ENCODE measurements at places on chromosomes 3 and 15.
A peak's percentile ranks its signal among the peaks of the same experiment; 100 is the strongest.

DNA sequence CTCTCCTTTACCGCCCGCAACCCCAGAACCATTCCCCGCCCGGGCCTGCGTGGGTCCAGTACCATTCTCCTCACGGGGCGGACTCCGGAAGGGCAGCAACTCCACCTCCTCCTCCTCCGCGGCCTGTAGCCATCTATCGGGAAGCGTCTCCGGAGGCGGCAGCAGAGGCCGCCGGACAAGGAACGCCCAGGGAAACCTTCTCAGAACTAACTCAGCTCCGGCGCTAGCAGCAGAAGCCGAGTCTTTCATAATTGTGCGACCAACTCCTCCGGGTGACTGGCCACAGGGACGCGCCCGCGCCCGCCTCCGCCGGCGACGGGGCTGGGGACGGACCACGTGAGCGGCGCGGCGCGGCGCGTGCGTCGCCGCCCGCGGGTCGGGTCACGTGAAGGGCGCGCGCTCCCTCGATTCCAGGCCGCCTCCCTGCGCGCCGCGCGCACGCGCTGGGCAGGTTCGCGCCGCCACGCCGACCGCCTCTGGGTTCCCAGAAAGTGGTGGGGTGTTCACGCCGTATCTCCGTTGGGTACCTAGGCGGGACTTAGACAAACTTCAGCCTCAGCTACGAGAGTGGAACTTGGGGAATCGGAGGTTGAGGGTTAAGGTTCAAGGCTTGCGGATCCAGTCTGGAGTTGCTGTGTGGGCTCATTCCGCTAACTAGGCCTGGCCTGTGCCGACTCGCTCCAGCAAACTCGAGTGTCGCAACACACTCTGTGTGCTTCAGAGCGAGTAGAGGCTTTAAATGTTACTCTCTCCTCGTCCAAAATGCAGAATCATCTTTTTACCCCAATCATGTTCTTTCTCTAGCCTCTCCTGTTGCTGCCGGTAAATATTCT lies at the start of gene TRPM7:
Gene TRPM7, minus strand, starts transcription at position 329 of the 833 bp plus-strand sequence. Its CDS starts 264 bp downstream, at position 65.
- DNase-seq, result peak; percentile 71

DNA sequence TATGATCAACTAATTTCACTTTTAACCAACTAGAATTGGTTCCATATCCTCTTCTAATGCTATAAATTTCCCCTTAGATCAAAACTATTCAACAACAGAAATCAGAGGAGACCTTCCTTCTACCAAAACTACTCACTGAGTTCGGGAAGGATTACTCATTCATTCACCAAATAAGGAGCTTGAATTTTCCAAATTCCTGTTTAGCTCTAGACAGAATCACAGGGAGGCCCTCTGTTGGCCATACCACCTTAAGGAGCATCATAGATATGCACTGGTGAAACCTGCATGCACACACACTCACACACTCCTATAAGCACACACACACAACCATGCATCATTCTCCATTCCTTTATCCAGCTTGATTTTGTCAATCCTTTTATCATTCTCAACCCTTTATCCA lies 49.0 kb downstream of the SUCLG2 start:
- no peak for DNase-seq

- DNase-seq, result no peak
Observed at GRCh38 chr3:17830788-17831187, 88.4 kb upstream of the TBC1D5 start.

DNA sequence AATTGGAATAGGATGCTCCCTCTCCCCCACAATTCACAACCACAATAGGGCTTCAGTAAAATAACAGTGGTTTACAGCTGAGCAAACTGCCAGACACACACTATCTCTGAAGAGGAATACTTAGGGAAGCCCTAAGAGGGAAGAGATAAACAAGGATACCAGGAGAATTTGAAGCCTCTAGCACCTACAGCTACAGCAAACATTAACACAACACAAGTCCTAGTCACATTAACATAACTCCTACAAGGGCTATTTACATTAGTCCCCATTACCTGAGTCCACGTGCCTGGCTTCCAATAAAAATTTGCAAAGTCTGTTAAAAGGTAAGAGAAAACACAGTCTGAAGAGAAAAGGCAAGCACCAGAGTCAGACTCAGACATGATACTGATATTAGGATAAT lies 346.9 kb upstream of the CDIN1 start:
- no peak for DNase-seq

DNA sequence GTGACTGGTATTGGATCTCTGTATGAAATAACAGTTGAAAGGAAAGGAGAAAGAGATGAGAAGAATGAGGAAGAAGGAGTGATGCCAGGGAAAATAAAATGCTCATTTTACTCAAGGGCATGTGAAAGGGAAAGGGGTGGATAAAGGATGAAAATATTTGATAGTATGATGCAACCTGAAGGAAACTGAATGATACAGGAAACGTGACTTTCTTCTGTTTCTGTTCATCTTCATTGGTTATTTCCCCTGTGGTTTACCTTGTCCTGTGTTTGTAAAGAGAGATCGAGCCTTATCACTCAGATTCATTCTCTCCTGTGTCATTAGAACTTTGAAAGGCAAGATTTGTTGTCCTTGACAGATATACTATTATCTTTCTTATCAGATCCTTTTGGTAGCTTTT lies 243.6 kb upstream of the SLITRK3 start:
- no peak for DNase-seq

GRCh38 chr3:50347187-50347813 lies 1.8 kb upstream of the ZMYND10 start:
- DNase-seq, result peak; percentile 52

DNA sequence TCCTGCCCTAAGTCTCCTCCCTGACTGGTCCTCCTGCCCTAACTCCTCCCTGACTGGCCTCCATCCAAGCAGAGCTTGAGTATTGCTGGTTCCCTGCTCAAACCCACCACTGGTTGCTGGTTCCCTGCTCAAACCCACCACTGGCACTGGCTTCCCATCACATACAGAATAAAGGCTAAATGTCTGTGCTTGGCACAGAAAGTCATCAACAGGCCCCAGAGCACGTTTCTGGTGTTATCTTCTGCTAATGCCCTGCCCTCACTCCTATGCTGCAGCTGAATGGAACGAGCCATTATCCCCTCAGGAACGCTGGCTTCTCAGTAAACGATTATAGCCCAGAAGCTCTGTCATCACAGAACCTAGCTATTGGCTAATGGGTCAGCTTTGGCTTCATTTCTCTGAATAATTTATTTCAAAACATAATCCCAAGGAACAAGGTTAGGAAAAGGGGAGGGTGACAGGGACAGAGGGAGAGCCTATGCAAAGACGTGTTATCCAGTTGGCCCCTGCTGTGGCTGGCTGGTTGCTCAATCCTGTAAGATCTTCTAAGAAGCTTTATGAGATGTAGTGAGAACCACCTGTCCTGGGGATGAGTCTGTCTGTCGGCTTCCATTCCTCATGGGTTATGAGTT lies 6.3 kb upstream of the MUC20 start:
- no peak for DNase-seq

GRCh38 chr3:32175607-32176197 lies 62.8 kb upstream of the CMTM8 start:
- no peak for DNase-seq

DNA sequence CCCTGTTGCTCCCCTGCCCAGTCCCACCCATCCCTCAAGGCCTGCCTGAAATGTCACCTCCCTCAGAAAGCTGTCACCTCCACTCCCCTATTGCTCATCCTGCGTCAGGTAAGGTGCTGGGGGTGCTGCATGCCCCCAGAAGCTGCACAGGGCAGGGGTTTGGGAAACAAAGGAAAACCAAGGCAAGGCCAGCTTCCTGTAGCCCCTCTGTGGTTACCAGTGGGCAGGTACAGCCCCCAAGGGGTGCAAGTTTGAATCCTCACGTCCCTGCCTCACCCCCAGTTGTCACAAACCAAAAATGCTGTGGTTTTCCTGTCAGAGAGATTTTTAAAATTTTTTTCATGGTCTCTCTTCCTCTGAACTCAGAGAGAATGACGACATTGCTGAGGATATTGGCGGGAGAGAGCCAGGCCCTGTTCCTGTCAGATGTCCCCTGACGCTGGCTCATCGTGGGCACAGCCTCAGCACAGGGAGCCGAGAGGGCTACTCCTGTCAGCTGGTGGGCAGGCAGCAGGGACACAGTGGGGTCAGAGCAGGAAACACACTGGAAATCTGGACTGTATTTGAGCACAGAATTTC lies 27.0 kb downstream of the PSTPIP1 start:
- DNase-seq, result no peak

- DNase-seq, result no peak
Observed at GRCh38 chr3:195135917-195136316, 135.0 kb downstream of the XXYLT1 start.

DNA sequence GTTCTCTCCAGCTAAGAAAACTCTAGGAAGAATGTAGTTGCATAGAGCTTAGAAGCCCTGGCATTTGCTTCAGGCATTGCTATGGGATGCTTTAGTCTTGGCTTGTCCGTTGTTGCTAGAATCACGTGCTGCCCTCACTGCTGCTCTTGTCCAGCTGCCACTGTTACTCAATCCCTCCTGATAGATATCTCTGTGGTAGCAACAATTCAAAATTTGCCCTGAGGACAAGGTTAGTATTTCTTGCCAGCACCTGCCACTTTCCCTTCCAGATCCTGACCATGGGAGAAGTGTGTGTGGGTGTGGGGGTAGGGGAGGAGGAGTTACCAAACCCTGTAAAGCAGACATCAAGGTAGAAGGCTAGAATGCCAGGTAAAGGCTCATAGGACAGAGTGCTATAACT lies 113.8 kb downstream of the PPM1L start:
- DNase-seq, result no peak

DNA sequence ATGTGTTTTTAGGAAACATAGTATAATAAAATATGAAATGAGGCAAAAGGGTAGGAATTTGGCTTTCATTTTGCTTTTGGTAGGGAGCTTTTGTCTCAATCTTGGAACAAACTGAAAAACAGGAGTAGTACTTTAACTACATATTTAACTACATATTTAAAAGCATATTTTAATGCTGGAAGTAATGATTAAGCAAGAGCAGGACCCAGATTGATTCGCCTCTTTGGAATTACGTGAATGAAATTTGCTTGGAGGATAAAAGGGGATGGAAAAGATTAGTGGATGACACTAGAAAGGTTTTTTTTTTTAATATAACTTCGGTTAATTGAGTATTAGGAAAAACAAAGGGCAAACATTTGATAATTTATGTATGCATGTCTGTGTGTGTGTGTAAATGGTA lies 11.2 kb upstream of the TMEM212 start:
- DNase-seq, result no peak

GRCh38 chr3:105365391-105366325 lies 1.1 kb upstream of the ALCAM start:
- DNase-seq, result no peak

DNA sequence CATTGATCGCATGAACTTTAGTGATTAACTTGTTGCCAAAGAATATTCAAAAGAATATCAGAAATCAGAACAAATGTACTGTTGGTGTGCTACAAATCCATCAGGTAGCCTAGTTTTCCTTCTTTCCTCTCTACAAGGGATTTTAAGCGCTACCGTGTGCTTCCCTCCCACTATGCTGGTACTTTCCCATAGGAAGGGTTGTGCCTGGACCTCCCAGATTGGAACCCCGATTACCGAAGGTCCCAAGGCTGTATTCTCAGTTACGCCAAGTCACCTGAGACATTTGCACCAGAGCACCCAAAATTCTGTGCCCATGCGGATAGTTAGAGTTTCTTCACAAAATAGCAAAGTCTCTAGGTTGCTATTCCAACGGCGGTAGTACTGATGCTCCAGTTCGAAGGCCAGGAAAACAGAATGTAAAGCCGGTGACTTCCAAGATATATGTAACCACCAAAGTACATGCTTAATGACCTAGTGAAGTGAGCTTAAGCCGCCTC lies 23.4 kb upstream of the GATM start:
- DNase-seq, result no peak

DNA sequence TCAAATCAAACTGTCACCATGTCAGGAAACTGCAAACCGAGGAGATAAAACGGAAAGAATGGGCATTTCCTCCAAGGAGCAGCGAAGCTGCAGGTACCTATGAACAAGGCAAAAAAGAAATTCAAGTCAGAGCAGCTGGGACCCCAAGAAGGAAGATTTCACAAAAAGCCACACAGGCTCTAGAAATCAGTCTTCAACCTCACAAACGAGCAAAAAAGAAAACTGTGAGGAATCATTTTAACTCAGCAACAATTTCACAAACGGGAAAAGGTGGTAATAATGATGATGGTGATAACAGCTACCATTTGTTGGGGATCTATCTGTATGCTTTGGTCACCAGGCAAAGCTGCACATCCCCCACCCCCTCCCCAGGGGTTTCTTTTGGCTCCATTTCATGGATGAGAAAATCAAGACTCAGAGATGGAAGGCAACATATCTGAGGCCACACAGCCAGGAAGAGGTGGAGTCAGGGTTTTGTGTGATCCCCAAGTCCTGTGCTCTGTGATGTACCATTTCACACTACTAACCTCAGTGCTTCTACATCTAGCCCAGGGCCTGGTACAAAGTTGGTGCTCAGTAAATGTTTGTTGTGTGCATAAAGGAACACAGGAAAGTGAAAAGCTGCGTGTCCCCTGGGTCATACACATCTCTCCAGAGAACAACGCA lies 109.9 kb downstream of the IQSEC1 start:
- no peak for DNase-seq

DNA sequence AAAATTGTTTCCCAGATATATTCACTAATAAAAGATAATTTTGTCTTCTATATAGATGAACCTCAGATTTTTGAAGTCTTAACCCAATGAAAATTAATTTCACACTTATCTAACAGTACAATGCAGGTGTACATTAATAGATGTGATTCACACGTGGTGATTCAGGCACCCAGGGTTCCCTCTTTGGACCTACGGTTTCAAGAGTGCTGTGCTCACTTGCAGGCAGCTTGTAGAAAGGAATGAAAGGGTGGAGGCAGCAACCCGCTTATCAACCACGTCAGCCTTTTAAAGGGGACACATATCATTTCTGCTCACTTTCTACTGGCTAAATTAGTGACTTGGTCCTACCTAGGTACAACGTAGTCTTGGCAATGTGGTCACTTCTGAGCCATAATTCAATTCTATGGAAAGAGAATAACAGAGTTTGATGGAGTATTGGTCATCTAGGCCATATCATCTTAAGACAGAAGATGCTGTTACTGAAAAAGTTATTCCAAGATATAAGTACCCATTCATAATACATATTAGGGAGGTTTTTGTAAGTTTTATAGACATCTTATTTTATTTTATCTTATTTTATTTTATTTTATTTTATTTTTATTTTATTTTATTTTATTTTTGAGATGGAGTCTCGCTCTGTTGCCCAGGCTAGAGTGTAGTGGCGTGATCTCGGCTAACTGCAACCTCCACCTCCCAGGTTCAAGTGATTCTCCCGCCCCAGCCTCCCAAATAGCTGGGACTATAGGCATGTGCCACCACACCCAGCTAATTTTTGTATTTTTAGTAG lies 37.9 kb downstream of the ACP3 start:
- DNase-seq, result no peak

- DNase-seq, result no peak
Observed at GRCh38 chr3:194150252-194150934, 14.4 kb downstream of the HES1 start.

Data from stimulated activated CD4-positive, alpha-beta T cell treated with anti-CD3 and anti-CD28 coated beads, Interleukin-15, amount 100 ng/mL, for 1 hour (primary cell).